ENCODE measurements at places on chromosomes 3 and 15.

DNA sequence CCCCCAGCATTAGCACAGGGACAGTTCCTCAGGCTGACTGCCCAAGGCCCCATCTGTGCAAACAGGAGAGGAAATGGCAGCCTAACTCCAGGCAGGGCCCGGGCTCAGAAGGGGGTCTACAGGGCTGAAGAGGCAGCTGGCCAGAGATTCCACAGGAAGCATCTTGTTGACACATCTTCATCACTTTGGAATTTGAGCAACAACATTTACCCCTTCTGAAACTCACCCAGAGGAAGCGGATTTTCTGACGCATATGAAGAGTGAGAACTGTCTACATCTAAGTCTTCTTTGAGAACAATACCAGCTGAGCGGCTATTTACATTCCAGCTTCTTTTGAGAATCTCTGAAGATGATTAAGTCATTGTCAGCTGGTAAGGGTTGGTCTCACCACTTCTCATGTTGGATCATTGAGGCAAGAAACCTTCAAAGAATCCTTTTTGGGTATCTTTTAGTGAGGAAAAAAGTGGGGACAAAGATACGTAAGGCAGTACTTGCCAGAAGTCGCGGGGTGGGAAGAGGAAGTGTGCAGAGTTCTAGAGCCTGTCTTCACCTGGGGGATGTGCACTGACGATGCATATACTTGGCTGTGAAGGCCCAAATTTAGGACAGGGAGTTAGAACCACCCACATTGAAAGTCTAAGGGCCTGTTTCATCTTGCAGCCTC lies 25.4 kb upstream of the SRP14 start:
- DNase-seq: no peak

GRCh38 chr3:190867071-190867470 lies 4.6 kb upstream of the GMNC start:
- DNase-seq: no peak

DNA sequence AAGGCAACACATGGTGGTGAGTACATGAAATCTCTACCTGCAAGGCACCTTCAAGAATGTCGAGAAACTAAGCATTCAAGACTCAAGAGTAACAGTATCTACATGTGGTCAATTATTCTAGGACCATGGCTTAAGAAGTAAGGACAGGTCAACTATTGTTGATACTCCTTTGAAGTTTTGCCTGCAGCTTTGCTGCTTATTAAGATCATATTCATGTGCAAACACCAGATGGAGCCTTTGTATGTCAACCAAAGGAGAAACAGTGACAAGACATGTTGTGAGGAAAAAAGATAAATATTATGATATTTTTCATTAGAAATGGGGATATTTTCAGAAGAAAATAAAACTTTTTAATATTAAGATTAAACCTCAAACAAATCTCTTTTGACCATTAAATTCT lies 52.3 kb upstream of the FGF7 start:
- no peak for DNase-seq

GRCh38 chr15:66072616-66073361 lies 180.8 kb downstream of the MEGF11 start:
- DNase-seq: no peak
